ENCODE measurements at places on chromosomes 12 and 14.
A peak's percentile ranks its signal among the peaks of the same experiment; 100 is the strongest.

DNA sequence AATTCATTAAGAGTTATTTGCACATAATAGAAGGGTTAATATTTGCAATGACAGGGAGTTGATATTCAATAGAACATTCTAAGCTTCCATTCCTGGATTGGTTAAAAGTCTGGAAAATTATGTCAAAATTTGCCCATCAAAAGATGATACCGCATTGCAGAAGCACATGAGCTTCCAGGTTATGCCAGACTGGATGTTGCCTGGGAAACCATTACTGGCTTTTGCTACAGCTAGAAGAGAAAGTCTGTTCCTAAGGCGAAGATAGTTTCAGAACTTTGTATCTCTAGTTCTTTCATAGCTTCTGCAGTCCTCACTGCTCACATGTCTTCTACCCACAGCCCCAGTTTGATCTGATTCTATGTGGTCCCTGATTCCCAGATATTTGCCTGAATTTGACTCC, 122.4 kb upstream of the AMIGO2 start:
- no peak for DNase-seq

- peak; percentile 38 for DNase-seq
Observed at GRCh38 chr14:56351861-56352260, 227.7 kb upstream of the TMEM260 start.

GRCh38 chr14:92997343-92998061, 74.6 kb downstream of the CHGA start:
- DNase-seq = no peak

GRCh38 chr12:14874882-14875281, 10.8 kb downstream of the MGP start:
- DNase-seq = peak; percentile 47

- DNase-seq = no peak
Observed at GRCh38 chr12:76636121-76636692, 76.6 kb upstream of the OSBPL8 start.

- DNase-seq = no peak
Observed at GRCh38 chr14:32201816-32202490, at the start of gene RNU6-7. Gene RNU6-7, plus strand, starts transcription at chr14:32202045.

GRCh38 chr12:32864731-32865130, 31.8 kb downstream of the PKP2 start:
- DNase-seq = no peak

- no peak for DNase-seq
Observed at GRCh38 chr14:72810201-72810600, 83.7 kb downstream of the DPF3 start.

- no peak for DNase-seq
Observed at GRCh38 chr14:85620947-85621346, 91.0 kb downstream of the FLRT2 start.

DNA sequence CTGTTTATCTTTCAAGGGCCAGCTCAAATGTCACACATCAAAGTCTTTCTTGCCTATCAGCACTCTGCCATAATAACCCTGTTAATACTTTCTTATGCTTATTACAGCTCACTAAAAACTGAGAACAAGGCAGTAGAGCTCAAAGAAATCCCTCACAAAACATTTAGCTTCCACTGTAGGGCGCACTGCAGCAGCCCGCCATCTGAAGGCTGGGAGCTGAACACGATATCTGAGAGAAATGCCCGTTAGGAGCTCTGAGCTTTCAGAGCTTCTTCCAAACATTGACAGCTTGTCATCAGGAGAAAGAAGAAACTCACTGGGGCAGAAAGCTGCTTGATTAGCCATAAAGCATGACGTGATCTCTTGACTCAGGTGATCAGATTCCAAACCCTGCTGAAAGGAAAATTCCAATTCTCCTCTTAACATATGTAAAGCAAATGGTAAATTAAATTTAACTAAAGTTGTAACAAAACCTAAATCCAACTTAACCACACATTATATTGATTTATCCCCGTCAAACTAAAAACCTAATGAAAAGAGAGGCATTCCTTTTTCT, 175.7 kb downstream of the C12orf50 start:
- no peak for DNase-seq

GRCh38 chr14:68346556-68347343, 446.1 kb downstream of the ZFP36L1 start:
- no peak for DNase-seq

- DNase-seq = no peak
Observed at GRCh38 chr14:90288651-90289355, 32.5 kb downstream of the PSMC1 start.

DNA sequence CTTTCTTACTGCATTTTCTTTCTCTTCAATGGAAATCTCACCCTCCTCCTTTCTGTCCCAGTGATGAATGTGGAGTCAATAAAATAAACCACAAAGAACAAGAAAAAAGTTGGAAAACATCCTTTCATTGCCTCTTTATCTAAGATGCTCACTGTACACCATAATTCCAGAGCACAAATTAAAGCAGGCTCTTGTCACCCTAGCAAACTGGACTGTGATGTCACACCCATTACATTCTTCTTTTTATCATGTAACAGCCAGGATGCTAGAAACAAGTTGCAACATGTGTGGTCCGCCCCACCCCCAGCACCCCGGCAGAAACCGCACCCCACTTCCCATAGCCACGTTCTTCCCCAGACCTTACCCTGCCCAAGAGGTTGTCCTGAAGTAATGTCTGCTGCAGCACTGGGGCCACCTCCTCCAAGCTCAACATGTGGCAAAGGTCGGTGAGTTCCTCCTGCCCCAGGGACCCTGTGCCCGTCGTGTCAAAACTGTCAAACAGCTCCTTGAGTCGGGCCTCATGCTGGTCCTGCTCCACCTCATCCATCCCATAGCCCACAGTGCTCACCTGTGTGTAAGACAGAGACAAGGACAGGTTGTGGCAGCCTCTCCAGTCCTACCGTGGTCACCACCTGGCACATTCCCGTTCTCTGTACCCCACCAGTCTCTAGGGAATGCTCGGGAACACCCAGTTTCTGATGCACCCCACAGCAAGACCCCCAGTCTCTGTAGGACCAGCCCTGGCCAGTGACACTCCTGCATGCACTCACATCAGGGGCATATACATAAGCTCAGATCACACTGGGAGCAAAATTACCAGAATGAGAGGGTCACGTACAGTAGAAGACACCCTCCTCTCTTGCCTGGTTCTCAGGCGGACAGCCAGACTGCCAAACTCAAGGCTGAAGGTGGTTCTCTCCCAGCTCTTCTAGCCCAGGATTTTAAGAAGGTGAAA, 9.2 kb downstream of the NIN start:
- DNase-seq = no peak

GRCh38 chr14:76929927-76930326, 98.6 kb downstream of the IRF2BPL start:
- no peak for DNase-seq

- DNase-seq = no peak
Observed at GRCh38 chr12:110917961-110918360, 2.4 kb downstream of the MYL2 start.

GRCh38 chr14:101209594-101209993, 306.1 kb upstream of the RTL1 start:
- DNase-seq = no peak

DNA sequence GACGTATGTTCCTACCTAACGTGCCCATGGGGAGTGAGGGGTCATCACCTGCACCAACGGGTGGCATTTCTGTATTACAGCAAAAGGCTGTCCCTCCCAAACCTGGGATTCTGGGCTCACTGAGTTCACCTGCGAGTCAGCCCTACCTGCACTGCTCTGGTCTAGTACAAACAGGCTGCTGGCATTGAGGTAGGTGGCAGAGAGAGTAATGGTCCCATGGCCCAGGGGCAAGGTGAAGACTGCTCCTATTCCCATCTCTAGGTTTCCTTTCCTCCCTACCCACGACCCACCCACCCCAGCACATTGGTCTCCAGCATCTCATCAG, 421 bp downstream of the SUOX start:
- no peak for DNase-seq

DNA sequence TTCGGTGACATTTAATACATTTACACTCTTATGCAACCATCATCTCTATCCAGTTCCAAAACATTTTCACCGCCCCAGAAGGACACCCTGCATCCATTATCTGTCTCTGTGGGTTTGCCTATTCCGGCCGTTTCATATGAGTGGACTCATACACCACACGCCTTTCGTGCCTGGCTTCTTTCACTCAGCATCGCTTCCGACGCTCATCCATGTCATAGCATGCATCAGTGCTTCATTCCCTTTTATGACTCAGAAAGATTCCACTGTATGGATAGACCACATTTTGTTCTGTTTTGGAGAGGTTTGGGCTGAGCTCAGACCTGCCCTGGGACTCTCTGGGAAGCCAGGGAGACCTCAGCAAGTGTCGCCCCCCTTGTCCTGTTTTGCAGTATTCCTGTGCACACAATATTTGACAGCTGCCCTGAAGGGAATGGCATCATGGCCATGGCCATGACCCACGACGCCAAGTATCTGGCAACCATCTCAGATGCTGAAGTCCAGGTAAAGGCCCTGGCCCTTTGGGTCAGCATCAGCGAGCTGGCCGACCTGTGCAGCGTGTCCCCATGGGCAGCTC, 23.8 kb downstream of the CFAP251 start:
- DNase-seq = no peak

DNA sequence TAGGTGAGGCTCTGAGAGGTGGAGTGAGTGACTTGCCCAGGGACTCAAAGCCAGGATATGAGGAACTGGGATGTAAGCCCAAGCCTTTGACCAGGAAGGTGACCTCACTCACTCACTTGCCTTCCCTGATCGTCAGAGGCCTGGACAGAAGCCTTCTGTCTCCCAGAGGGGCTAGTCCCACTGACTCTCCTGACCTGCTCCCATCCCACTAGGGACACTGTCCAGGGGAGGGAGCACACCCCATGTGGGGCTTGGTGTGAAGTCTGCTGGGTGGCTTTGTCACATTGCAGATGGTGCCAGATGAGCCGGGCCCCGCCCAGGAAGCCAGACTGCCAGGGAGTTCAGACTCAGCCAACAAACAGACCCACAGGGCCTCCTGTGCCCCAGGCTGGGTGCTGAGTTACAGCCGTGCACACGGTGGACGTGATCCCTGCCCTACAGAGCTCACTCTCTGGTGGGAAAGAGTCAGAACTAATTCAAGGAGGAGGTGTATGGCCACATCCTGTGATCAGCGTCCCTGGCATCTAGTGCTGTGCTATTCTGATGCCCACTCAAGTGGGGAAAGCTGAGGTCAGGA, 28.3 kb downstream of the MMAB start:
- DNase-seq = no peak
